Midbrain (tissue), 1 donor: ENCODE measurements at places on chromosomes 16 and 17.

DNA sequence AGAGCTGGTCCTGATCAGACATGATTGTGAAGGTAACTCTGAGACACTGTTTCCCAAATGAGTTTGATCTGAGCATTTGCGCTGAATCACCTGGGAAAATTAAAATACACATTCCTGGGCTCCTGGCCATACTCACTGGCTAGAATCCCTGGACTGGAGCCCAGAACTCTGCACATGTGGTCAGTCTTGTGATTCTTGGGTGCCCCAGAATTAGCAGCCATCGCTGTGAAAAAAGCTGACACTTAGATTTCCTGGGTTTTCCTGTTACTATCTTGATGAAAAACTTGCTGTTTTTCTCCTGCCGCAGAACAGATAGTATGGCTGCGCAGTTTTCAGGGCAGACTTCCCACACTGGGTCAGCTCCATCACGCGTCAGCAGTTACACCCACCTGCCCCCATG, 24.6 kb downstream of the NECAB2 start:
- peak; percentile 72 for DNase-seq

GRCh38 chr16:49494891-49495566, 121.4 kb downstream of the C16orf78 start:
- DNase-seq: no peak

DNA sequence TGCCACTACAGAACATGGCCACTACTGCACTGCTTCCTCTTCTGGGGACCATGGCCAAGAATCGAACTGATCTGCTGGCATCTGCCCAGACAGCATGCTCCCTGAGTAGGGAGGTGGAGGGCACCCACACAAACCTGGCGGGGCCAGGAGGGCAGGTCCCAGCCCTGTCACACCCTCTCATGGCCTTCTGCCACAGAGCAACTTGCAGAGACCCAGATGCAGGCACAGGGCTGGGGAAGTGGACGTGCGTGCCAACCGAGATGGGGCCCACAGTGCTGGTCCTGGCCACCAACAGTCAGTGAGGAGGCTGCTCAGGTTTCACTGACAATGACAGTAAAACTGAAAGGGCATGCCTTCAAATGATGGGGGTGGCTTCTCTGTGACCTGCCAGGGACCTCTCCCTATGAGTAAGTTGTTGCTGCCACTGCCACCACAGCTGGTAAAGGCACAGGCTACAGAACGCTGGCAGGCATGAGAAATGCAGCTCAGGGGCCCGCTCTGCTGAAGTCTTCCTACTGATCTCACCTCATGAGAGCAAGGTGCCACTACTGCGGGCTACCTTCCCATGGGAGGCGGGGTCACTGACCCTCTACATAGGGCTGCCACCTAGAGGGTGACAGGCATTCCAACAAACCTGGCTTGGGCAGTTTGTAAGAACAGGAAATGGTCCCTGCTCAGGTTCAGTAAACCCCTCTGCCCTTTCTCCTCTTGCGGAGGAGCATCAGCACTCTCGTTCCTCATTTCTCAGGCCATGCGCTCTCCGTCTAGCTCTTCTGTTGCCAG, 15.5 kb downstream of the HIC1 start:
- DNase-seq: no peak

- DNase-seq: no peak
These were observed 12.2 kb downstream of the PRKCB start for GRCh38 chr16:23847948-23848347.

GRCh38 chr17:54172096-54172984, 349.6 kb downstream of the KIF2B start:
- DNase-seq: peak; percentile 22

DNA sequence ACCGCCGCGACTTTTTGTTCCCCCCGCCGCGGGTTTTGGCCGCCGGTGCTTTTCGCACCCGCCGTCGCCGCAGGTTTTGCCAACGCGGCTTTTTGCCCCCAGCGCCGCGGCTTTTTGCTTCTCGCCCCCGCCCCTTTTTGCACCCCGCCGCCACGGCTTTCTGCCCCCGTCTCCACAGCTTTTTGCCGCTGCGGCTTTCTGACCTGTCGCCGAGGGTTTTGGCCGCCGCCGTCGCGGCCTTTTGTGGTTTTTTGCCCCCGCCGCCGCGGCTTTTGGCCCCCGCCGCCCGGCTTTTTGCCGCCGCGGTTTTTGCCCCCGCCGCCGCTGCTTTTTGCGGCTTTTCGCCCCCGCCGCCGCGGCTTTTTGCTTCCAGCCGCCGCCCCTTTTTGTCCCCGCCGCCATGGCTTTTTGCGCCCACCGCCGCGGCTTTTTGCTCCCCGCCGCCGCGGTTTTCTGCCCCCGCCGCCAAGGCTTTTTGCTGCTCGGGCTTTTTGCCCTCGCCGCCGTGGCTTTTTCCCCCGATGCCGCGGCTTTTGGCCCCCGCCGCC, 151.1 kb downstream of the KCNJ18 start:
- no peak for DNase-seq

DNA sequence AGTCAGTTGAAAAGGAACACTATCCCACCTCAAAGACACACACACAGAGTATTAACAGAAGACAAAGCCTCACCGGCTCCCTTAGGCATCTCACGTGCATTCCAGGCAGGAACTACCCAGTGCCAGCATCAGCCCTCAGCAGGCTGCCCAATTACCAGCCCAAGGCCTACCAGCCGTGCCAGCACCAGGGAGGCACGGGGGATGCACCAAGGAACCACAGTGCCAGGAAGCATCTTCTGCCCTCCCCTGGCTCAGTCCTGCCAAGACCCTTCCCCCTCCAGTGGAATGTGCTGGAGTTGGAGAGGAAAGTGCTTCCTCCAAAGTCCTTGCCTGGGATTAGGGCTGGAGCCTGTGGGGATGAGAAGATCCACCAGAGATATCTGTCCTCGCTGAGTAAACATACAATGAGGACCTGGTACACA, 11.0 kb upstream of the KRT19 start:
- DNase-seq: no peak

DNA sequence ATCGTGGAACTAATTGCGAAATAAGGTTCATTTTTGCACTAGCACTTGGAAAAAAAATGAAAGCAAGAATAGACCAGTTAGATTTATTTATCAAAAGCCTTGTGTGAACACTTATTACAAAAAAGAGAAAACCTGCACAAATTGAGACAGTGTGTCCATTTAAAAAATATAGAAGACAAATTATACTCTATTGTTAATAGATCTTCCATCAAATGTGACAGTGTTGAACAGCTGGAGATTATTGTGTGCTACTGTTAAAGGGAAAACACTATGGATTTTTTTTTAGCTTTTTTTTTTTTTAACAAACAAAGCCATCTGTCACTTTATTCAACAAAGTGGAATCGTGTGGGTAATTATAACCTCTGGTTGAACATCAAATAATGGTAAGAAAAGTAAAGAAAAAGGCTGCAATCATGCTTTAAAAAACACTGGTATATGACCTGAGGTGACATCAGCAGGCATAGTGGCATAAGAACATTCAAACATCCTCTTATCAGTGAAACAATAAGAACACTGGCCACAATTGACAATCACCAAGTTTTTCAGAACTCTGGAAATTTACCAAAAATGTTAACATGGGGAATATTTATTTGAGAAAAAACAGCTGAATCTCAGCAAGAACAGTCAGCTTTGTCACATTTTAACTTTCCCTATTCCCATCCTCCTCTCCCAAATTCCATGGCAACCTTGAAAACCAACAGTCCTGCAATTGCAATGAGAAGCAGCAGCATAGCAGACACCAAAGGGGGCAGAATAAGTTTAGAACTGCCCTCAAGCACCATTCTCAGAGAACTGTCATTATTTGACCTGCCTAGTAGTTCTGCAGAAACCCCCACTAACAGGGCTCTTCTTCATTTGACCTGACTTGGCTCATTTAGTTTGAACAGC, 442.3 kb upstream of the MON1B start:
- no peak for DNase-seq

GRCh38 chr17:60358606-60359225, 33.2 kb downstream of the USP32 start:
- DNase-seq: no peak

DNA sequence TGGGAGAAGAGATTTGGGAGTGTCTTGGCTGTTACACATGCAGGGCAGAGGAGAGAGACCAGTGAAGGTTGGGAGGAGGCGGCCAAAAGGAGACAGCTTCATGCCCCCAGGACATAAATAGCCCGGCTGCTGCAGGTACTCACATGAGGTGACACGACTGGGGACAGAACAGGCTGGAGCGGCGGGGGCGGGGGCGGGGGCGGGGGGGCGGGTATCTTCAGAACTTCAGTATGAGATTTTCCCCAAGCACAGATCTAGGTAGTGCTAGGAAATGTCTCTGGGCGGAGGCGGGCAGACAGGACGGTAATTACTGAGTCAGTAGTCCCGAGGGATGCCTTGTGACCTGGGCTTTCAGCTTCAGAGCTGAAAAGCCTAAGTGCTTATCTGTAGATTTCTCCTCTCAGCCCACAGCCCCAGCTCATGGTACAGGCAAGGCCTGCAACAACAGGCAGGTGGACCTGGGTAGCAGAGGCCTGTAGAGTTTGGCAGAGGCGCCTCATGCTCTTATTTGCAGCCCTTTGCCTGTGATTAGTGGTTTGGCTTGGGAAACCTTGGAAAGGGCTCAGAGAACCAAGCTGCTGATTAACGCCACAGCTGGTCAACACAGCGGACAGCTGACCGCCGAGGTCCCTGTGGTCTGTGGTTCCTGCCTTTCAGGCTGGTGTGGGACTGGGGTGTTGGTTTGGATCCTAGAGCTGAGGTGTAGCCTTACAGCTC, 24.5 kb downstream of the UNK start:
- no peak for DNase-seq

DNA sequence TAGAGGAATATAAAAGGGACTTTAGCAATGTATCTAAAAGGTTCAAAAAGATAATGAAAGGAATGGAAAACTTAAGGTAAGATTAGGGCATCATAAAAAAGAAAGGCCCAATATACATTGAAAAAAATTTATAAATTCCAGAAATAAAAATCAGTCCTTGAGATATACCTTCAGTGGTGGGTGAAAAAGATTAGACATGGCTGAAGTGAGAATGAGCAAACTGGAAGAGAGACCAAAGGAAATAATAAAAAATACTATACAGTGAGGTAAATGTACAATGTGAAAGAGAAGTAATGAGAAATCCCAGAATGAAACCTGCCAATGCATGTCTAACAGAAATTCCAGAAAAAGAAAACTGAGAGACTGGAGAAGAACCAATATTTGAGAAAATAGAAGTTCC, 42.9 kb upstream of the PMFBP1 start:
- no peak for DNase-seq

GRCh38 chr17:9668517-9668916, 23.2 kb downstream of the USP43 start:
- DNase-seq: no peak

DNA sequence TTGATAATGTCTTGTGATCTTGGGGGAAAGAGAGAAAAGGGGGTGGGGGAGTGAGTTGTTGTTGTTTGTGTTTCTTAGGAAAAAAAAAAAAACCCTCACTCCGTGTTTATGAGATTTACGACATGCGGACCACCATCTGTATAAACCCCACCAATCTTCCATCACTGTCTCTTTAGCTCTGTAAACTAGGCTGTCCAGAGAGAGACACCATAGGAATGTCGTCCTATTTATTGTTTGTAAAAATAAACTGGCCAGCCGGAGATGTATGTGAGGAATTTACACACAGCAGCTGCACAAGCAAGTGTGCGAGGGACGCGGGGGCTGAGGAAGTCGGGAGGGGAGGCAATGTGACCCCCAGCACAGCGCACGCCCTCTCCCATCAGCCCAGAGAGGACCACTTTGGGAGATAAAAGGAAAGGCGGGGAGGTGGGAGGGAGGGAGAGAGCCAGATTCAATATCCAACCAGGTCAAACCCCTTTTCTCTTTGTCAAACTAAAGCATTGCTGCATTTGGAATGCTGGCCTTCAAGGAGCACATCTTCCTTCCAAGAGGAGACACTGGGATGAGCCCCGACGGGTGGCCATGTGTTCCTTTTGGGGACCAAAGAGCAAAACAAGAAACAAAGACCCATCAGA, 136.2 kb upstream of the SALL1 start:
- DNase-seq: no peak

- no peak for DNase-seq
These were observed 297.4 kb downstream of the CNTNAP4 start for GRCh38 chr16:76574651-76575050.

DNA sequence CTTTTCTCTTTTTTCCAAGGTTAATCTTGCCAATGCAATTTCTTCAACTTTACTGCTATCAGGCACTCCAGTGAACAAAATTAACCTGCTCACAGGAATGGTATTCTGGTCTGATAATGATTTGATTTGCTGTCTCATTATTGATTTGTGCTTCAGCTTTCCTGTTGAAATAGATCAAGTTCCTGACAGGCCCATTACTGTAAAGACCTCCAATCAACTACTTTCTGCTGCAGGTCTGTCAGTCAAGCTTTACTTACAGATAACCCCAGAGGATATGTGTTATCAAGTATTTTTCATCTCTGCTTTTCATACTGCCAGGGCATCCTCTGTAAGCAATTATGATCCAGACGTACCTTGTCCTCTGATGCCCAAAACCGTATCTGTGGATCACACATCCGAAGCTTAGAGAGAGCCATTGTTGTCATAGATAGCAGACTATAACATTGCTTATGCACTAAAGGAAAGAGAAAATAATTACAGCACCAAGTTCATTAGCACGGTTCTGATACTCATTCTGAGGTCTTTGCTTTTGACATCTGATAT, 215.6 kb downstream of the PHKB start:
- no peak for DNase-seq

DNA sequence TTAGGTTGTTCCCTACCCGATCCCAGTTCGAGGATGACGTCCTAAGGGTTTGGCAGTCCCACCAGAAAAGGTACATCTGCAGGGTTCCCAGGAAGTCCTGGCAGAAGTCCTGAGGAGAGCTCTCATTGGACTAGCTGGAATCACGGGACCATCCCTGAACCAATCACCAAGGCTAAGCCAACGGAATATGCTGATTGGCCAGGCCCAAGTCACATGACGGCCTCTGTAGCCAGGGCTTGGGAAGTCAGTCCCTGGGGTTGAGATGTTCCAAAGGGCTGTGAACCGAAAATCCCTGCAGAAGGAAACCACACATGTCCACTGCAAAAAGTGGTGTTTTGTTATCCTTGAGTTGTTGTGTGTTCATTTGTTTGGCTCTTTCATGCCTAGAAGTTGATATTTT, 68.2 kb upstream of the ZNF423 start:
- DNase-seq: no peak

GRCh38 chr17:42117397-42118125, 3.6 kb downstream of the KAT2A start:
- no peak for DNase-seq

- DNase-seq: no peak
These were observed 1.4 kb upstream of the GEMIN4 start for GRCh38 chr17:753418-753817.

GRCh38 chr16:75931043-75931442, 204.8 kb upstream of the CPHXL start:
- no peak for DNase-seq

GRCh38 chr17:3814361-3814760, 13.4 kb upstream of the ITGAE start:
- no peak for DNase-seq

- no peak for DNase-seq
These were observed 52.1 kb upstream of the SMIM36 start for GRCh38 chr17:55563363-55563762.

GRCh38 chr17:76584427-76585032, 1.1 kb downstream of the ST6GALNAC2 start:
- DNase-seq: no peak

- DNase-seq: no peak
These were observed 29.6 kb downstream of the NLK start for GRCh38 chr17:28071891-28072606.

GRCh38 chr16:62573466-62573865, 537.2 kb upstream of the CDH8 start:
- no peak for DNase-seq
